CD4-positive, alpha-beta T cell treated with Interleukin-15 for 4 hours (primary cell): ENCODE measurements at places on chromosomes 13 and 19.
A peak's percentile ranks its signal among the peaks of the same experiment; 100 is the strongest.

GRCh38 chr19:11347546-11348039, 1.3 kb downstream of the CCDC159 start:
- no peak for DNase-seq

- no peak for DNase-seq
Observed at GRCh38 chr13:27797228-27797624, 4.9 kb downstream of the GSX1 start.

GRCh38 chr13:99391781-99392469, 84.7 kb upstream of the GPR183 start:
- DNase-seq: no peak

- no peak for DNase-seq
Observed at GRCh38 chr13:36211567-36211966, 2.8 kb downstream of the SOHLH2 start.

- no peak for DNase-seq
Observed at GRCh38 chr13:49457221-49457620, 13.1 kb downstream of the SETDB2 start.

GRCh38 chr13:49374585-49375290, 69.1 kb downstream of the CAB39L start:
- DNase-seq: no peak

- peak; percentile 55 for DNase-seq
Observed at GRCh38 chr13:24252136-24252535, 57.2 kb upstream of the C1QTNF9 start.

GRCh38 chr13:25276748-25277147, 10.5 kb downstream of the MTMR6 start:
- DNase-seq: peak; percentile 7

DNA sequence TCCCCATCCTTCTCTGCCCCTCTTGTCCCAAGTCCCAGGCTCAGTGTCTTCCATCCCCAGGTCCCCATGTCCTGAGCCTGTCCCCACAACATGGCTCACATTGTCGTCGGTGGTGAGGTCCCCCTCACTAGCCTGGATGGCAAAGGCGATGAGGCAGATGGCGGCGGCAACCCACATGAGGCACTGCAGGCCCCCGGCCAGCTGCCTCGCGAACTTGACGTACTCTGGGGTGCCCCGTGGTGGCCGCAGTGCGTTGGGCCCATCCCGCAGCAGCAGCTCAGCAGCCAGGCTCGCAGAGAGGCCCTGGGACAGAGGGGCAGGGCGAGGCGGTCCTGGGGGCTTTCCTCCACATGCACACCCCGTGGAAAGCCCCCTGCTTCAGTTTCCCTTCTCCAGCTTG, 1.1 kb downstream of the ATP4A start:
- DNase-seq: no peak

GRCh38 chr19:29845574-29846176, 33.9 kb downstream of the CCNE1 start:
- no peak for DNase-seq

DNA sequence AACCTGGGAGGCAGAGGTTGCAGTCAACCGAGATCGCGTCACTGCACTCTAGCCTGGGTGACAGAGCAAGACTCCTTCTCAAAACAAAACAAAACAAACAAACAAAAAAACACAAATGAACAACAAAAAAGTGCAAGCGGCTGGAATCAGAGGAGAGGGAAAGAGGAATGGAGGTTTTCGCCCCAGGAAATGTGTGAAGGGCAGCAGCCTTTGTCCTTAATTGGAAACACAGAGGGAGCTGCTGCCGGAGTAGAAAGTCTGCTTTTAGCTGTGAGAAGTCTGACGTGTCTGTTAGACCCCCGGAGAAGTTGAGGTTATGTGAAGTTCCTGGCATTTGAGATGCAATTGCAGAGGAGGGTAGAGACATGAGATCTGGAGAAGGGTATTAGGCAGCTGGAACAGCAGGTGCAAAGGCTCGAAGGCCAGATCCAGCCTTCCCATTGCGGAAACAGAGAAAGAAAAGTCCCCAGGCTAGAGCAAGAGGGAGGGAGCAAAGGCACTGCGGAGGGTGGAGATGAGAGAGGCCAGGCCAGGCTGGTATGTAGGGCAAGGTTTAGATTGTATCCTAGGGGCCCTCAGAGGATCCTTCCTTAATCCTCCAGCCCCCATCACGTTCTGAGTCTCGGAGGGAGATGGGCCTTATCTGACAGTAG, 473 bp downstream of the TMIGD2 start:
- DNase-seq: no peak

DNA sequence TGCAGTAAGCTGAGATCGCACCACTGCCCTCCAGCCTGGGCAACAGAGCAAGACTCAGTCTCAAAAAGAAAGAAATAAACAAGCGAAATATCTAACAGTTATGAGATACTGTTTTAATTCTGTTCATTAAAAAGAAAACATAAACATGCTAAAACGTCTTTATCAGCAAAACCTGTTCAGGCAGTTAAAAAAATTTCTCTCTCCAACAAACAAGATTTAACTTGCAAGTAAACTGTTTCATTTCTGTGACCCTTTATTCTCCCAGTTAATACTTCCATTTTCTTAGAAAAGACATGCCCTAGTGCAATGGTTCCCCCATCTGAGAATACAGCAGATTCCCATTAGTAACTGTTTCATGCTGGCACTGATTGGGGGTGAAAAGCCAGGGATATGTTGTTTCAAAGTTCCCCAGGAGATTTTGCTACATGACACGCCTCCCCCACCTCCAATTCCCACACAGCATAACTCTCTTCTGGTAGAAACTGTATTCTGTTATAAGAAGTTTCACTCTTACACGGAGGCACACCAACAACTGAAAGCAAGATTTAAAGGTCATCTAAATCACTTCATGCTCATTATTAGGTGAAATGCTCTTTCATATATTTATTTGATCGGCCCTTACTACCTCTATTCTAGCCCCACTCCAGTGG, 24.4 kb downstream of the ELF1 start:
- no peak for DNase-seq

GRCh38 chr19:49403404-49404187, 15.5 kb downstream of the KASH5 start:
- DNase-seq: no peak

DNA sequence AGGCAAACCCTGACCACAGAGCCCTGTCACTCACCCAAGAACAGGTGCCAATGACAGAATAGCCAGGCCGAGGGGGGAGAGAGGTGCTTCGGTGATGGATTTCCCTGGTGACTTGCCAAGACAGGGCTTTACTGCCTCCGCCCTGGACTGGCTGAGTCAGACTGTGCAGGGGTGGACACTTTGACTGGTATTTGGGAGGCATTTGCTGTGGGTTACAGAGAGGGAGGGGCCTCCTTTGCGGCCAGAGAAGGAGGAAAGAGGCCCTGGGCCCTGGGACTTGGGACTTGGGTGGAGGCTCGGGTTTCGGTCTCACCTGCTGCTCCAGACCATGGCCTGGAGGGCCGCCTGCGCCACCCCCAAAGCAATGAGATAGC, 4.6 kb upstream of the EPS8L1 start:
- no peak for DNase-seq

- DNase-seq: no peak
Observed at GRCh38 chr19:30371161-30371836, 885 bp upstream of the ZNF536 start.

GRCh38 chr19:11205939-11206570, 8.7 kb upstream of the KANK2 start:
- DNase-seq: no peak

DNA sequence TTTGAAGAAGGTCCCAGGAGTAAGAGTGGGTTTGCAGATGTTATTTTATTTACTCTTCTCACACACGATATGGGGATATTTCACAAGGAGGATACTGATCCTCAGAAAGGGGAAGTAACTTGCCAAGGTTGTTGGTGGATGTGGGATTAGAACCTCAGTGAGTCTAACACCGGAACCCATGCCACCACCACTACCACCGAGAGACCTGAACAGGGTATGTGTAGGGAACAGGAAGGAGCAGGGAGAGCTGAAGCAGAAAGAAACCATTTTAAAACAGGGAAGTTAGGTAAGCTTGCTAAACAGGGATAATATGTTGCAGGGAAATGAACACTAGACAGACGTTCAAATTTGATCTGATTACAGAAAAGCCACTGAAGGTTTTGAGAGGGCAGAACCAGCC, 11.6 kb upstream of the CEACAM3 start:
- no peak for DNase-seq

- no peak for DNase-seq
Observed at GRCh38 chr13:102561933-102562332, 34.9 kb upstream of the TPP2 start.

GRCh38 chr13:111621164-111621563, 300.7 kb downstream of the TEX29 start:
- DNase-seq: no peak

DNA sequence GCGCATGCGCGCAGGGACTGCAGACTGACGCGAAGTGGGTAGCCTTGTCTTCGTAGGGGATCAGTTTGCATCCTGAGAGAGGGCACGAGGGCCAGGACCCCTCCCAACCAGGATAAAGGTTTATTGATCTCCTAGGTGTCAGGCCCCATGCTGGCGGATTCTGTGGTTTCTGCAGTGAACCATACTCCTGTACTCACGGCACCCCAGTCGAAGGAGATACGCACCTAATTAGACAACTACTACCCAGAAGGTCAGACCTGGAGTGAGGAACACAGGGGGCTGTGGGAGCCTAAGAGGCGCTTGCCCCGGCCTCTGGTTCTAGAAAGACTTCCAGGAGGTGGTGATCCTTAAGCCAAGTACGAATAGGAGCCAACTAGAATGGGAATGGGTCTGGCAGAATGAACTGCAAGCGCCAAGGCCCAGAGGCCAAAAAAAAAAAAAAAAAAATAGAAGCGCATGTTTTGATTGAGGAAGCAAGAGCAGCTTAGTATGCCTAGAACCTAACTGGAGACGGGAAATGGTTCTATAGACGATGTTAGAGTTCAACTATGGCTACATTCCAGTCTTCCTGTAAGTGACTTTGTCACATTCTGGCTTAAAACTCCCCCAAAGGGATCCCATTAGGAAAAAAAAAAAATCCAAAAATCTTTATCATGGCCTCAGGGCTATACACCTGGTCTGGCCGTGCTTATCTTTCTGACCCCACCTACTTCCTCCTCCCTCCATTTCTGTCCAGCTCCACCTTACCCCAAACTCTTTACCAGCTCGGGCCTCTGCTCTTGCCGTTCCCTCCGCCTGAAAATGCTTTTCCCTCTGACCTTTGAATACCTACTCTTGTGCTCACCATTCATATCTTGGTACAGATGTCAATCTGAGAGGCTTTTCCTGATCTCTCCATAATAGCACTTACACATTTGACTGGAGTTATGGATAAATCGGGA, 902 bp upstream of the ZNF428 start:
- no peak for DNase-seq

DNA sequence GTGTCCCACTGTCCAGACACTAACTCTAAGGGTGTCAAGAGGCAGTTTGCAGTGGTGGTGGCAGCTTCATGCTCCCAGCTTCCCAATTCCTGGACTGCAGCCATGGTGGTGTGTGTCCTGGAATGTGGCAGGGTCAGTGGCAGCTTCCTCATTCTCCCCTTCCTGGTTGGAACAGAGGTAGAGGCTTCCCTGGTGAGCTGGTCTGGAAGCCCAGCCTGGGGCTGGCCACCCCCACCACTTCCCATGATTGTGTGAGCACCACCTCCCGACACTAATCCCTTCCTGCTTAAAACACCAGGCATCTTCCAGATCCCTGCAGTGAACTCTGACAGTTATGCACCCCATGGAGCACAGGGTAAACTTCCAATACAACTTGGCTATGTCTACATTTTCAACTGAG, 134.9 kb downstream of the RAP2A start:
- no peak for DNase-seq

DNA sequence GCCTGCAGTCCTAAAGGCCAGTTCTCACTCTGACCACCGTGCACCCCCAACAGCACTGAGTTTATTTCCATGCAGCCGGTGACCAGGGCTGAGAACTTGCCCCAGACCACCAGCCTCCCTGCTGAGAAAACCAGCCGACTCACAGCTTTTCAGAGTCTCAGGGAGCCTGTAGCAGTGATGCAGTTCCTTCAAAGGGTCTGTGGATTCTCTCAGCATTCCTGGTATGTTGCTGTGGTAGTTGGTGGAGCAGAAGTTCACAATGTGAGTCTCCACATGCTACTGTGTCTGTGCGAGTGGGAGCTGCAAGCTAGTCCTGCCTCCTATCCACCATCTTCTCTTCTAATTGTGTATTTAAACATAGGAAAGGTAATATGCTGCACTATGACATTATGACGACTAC, 254.9 kb upstream of the KLF12 start:
- no peak for DNase-seq

DNA sequence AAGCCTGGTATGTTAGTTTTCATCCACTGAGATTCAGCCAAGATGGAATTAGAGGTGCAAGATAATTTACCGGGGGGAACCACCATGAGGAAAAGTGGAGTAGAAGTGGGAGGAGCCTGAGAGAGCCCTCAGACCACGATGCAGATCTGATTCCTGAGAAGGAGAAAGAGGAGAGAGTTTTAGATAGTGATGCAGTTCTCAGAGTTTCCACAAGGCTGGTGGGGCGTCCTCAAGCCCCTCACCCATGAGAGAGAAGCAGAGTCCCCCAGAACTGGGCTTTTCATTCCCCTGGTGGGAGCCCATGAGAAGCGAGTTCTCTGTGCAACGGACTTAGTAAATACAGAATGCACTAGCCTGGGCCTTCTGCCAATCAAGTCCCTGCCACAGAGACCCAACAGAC, 18.1 kb downstream of the CEACAM5 start:
- DNase-seq: no peak

- no peak for DNase-seq
Observed at GRCh38 chr13:27401210-27401609, 23.2 kb upstream of the GTF3A start.

DNA sequence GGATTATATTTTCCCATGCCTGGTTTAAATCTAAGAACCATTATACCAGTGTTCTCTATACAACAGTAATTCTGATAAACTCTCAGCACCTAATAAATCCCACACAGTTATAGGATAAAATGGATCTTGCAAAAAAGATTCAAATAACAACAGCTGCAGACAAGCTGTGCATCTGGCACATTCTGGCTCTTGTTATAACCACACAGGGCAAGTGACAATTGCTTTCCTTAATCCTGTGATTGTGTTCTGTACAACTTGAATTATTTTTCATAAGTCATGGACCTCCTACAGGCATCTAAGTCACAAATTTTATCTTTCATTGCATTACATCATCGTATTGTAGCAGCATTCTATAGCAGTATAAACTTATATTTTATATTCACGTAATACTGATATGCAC, 948.3 kb downstream of the SLITRK1 start:
- DNase-seq: no peak

GRCh38 chr19:13056052-13056660, 46.5 kb downstream of the LYL1 start:
- DNase-seq: no peak

DNA sequence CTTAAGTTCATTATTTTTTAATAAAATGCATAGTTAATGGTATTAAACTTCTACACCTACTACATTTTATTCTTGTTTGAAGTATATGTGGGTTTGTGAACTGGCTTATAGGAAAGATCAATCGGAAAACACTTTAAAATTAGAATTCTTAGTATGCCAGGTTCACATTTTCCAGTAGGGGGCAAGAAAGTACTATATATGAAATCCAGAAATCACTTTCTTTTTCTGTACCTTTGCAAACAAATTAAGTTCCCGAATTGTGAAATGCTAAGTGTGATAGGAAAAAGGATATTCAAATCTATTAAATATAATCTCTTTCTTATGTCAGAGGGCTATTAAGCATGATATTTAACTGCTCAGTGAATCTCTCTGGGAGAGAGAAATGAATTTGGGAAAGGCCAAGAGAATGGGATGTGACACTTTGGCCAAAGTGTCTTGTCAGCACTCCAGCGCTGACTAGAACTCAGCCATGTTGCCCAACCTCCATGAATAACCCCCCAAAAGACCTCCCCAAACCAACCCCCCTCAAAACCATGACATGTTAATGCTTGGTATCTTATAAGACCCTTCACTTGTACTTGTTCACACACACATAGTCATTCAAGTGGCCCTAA, 122.6 kb upstream of the SLC10A2 start:
- no peak for DNase-seq
